ENCODE measurements at places on chromosomes 6 and 20.
A peak's percentile ranks its signal among the peaks of the same experiment; 100 is the strongest.

GRCh38 chr20:35539756-35540212 is 2.1 kb upstream of the ERGIC3 start:
- peak; percentile 47 for DNase-seq

GRCh38 chr6:112799889-112800288 is 452.8 kb downstream of the RFPL4B start:
- no peak for DNase-seq

- no peak for DNase-seq
Observed at GRCh38 chr20:39190666-39191570, 228.8 kb downstream of the DHX35 start.

DNA sequence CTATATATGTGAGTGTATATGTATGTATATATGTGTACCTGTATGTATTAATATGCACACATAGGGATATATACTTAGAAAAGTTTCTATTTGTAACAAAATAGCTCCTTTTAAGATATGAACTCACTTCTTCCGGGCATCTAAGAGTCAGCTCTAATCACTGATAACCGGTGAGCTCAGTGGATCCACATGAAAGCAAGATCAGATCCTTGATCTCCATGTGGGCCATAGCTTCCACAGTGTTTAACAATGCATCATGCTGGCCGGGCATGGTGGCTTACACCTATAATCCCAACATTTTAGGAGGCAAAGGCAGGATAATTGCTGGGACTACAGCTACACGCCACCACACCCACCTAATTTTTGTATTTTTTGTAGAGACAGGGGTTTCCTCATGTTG is 52.6 kb downstream of the ECT2L start:
- no peak for DNase-seq

- peak; percentile 58 for DNase-seq
Observed at GRCh38 chr20:63698739-63699465, 2.5 kb downstream of the TNFRSF6B start.

DNA sequence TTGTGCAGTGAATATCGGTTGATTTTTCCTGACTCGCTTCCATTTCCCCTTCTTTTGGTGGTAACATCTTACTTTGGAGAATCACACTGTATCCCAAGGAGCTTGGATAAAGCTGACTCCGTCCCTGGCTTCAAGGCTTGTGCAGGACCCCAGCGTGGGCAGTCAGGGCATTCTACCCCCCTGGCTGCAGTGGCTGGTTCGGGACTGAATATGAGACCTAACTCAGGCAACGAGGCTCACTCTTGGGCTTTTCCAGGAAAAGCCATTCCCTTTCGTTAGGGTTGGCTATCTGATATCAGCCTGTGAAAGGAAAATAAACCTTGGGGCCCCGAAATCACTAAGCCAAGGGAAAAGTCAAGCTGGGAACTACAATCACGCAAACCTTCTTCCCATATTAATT is 30.1 kb upstream of the GJA1 start:
- DNase-seq = no peak

GRCh38 chr6:89509777-89510281 is 76.9 kb downstream of the ANKRD6 start:
- DNase-seq = no peak

- peak; percentile 67 for DNase-seq
Observed at GRCh38 chr6:138115877-138116660, 8.8 kb upstream of the PERP start.

DNA sequence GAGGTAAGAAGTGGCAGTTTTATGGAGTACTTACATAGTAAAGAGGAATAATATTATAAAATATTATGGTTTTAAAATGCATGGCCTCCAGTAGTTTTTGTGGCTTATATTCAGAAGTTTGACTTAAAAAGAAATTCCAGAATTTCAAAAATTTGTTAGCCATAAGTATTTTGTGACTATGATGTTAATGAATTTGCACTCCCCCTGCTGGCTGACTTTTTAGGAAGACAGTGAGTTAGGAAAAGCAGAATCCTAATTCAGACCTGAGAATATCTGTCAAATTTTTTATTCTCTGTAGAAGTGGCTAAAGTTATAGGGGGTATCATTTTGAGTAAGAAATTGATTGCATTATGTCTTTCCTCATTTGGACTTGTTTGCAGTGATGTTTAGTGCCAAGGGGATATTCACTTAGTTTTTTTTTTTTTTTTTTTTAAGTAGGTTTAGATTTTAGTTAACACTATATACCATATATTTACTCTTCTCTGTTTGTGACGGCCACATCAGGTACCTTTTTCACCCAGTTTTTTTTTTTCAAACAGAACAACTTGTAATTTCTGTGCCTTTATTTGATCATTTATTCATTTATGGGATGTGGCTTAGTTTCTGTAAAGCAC is 40.8 kb downstream of the ZFAND3 start:
- peak; percentile 23 for DNase-seq

DNA sequence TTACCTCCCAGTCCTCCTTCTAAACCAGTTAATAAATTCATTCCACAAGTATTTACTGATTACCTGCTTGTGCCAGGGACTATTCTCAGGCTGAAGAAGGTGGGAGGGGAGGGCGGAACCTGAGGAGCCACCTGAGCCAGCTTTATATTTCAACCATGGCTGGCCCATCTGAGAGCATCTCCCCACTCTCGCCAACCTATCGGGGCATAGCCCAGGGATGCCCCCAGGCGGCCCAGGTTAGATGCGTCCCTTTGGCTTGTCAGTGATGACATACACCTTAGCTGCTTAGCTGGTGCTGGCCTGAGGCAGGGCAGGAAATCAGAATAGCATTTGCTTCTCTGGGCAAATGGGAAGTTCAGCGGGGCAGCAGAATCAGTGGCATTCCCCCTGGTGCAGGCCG is 4.9 kb upstream of the AAR2 start:
- no peak for DNase-seq

DNA sequence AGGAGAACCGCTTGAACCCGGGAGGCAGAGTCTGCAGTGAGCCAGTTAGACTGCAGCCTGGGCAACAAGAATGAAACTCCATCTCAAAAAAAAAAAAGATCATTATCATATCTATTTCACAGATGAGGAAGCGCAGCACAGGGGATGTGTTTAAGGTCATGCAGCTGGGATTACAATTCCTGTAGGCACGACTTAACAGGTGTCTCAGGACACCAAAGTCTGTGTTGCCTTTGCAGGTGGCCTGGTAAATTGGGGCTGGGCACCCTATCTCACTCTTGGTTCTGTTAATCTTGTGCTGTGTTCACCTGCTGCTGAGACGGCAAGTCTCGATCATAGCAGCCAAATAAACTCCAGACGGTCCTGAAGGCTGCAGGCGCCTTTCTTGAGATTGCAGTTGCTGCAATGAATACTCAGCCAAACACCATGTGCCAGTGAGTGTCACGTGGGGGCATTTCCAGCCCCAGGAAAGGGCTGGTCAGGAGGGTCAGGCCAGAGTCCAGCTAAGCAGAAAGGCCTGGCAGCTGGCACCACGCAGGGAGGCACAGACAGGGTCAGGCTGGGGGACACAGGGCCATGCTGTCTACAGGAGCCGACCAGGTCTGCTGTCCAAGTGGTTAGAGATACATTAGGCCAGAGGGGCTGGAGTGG is 55.8 kb downstream of the FGD2 start:
- DNase-seq = no peak

GRCh38 chr6:56946368-56946767 is 8.5 kb upstream of the BEND6 start:
- no peak for DNase-seq

DNA sequence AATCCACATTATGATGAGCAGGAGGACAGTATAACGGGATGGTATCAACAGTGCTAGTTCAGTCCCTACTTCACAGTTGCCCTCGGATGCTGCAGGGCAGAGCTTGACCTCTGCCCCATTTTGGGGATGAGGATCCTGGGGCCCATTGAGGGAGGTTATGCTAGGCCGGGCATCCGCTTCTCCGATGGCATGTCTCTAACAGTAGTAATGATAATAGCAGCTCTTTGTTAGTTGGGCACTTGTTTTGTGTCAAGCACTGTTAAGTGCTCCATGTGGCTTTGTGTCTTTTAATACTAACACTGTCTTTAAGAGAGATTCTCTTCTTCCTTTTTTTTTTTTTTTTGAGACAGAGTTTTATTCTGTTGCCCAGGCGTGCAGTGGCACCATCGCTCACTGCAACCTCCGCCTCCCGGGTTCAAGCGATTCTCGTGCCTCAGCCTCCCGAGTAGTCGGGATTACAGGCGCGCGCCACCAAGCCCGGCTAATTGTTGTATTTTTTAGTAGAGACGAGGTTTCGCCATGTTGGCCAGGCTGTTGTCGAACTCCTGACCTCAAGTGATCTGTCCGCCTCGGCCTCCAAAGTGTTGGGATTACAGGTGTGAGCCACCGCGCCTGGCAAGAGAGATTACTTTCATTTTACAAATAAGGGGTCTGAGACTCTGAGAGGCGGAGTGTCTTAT is 1.1 kb downstream of the MAPRE1 start:
- DNase-seq = peak; percentile 16

GRCh38 chr6:39834866-39835265 is 42.7 kb downstream of the DAAM2 start:
- DNase-seq = no peak

GRCh38 chr20:19269737-19270340 is 57.4 kb downstream of the SLC24A3 start:
- DNase-seq = no peak

GRCh38 chr6:74044417-74045096 is 348.6 kb downstream of the CD109 start:
- no peak for DNase-seq

GRCh38 chr6:119446115-119446554 is 96.6 kb upstream of the MAN1A1 start:
- peak; percentile 59 for DNase-seq

GRCh38 chr20:62288535-62289105 is 14.2 kb upstream of the ADRM1 start:
- DNase-seq = no peak

GRCh38 chr6:147392917-147393625 is 115.4 kb upstream of the SAMD5 start:
- no peak for DNase-seq

DNA sequence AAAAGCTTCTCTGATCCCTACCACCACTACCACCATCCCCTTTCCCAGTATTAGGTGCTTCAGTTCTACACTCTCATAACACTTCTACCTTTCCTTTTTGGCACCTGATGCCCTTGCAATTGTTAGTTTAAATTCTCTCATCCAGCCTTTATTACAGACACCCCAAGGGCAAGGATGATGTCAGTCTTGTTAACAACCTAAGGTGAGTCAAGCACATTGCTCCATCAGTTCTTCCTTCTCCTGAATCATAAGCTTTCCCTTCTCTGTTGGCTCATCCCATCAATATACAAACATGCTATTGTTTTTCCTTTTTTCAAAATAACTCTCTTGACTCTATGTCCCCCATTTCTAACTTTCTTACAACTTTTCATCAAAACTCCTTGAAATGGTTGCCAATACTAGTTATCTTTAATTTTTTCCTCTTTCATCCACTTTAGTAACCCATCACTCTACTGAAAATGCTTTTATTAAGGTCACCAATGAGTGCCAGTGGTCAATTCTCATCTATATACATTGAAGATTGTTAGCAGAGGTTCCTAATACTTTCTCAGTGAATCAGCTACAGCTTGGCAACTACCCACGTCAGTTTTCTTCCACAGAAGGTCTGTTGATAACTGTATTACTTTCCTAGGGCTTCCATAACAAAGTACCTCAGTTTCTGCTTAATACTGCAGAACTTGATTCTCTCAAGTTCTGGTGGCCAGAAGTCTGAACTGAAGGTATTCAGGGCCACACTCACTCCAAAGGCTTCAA is 97.1 kb upstream of the FLRT3 start:
- DNase-seq = no peak

- no peak for DNase-seq
Observed at GRCh38 chr20:21623074-21623780, 82.2 kb upstream of the PAX1 start.

DNA sequence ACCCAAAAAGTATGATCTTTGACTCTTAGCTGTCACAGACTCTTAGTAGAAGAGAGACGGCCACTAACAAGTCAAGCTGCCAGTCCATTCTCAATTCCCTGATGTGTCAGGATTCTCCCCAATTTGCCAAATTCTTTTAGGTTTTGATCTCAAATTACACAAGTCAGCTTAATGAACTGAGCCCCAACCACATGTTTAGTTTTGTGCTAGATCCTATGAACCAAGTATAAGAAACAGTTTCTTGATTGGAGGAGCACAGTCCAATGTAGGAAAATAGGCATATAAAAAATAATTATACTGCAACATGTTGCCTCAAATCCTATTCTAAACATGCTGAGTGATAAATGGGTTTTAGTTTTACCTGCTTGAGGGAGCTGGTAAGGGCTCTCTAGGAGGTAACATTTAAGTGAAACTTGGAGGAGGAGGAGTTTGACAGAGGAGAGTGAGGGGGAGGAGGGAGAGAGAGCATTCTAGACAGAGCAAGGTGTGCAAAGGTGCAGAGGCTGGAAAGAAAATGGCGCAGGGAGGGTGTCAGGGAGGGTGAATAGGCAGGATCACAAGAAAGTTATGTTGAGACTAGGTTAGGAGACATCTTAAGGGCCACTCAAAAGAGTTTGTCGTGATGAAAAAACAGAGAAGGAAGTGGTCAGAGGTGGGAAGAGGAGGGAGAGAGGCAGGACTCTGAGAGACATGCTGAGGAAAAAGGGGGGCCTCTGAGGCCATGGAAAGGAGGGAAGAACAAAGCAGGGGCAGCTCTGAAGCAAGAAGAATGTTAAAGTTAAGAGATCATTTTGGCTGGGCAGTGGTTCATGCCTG is 22.8 kb upstream of the FAM83C start:
- DNase-seq = peak; percentile 56

Data from activated CD4-positive, alpha-beta T cell treated with anti-CD3 and anti-CD28 coated beads, Interleukin-2, amount 50 U/mL, for 16 hours (primary cell).